ENCODE measurements at places on chromosomes 11 and 22.
A peak's percentile ranks its signal among the peaks of the same experiment; 100 is the strongest.

DNA sequence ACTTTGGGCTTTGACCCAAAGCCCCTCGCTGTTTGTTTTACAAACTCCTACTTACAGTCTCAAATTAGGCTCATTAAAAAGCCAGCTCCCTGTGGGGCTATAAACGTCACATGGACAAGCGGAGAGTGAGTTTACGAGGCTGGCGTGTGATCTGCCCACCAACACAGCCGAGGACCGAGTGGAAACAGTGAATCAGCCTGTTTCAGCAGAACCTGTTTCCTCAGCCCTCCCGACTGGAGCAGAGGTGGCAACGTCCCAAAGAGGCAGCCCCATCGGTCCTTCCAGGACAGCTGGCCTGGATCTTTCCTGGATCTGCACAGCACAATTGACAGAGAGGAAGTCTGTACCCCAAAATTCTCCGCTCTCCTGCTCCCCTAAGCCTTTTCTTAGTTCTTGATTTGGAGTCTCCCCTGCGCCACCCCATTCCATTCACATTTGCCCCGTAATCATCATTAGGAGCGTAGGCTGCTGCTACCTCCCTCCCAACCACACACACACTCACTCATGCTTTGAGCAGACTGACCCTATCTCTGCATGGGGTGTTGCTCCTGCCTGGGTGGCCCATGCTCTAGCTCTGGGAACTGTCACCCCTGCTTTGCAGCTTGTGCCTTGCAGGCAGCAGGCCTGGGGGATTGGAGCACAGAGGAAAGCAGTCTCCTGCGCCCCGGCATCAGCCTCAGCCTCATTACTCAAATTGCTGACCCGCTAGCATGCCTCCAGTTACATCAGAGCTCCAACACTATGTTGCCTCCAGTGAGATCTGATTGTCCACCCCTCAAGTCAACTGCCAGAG is 117.8 kb downstream of the NAT10 start:
- no peak for DNase-seq

- no peak for DNase-seq
Measured at GRCh38 chr11:69660001-69660500, 15.1 kb downstream of the LTO1 start.

GRCh38 chr11:63907808-63908530 is 9.0 kb downstream of the RCOR2 start:
- DNase-seq = no peak

DNA sequence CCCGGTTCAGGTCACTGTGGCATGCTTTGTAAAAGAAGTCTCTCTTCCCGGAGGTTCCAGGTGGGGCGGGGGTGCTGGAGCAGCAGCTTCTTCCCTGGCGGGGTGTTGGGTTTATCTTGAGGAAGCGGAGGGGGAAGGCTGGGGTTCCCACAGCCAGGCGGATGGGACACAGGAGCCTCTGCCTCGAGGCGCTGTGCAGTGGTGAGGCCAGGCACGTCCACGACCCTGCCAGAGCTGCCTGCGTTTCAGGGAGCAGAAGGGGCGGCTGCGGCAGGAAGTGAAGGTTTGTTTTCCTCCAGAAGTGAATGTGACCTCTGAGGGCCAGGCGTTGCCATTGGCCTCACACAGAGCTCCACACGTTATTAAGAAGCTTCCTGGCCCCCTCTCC is 20.1 kb upstream of the ADORA2A start:
- DNase-seq = no peak

- DNase-seq = peak; percentile 65
Measured at GRCh38 chr22:46355369-46355995, 20.0 kb downstream of the TRMU start.

GRCh38 chr11:64665411-64665821 is 57.6 kb downstream of the NRXN2 start:
- DNase-seq = no peak

DNA sequence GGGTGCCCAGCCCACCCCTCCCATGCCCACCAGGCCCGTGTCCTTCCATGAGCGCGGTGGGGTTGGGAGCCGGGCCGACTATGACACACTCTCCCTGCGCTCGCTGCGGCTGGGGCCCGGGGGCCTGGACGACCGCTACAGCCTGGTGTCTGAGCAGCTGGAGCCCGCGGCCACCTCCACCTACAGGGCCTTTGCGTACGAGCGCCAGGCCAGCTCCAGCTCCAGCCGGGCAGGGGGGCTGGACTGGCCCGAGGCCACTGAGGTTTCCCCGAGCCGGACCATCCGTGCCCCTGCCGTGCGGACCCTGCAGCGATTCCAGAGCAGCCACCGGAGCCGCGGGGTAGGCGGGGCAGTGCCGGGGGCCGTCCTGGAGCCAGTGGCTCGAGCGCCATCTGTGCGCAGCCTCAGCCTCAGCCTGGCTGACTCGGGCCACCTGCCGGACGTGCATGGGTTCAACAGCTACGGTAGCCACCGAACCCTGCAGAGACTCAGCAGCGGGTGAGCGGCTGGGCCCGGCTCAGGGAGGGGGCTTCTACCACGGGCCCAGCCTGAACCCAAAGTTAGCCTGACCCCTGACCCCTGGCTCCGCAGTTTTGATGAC is 3.0 kb downstream of the PKP3 start:
- DNase-seq = no peak

- DNase-seq = no peak
Measured at GRCh38 chr11:122207921-122208764, 92.1 kb upstream of the BLID start.

- no peak for DNase-seq
Measured at GRCh38 chr22:32916025-32916424, 114.5 kb downstream of the TIMP3 start.

GRCh38 chr22:23652711-23653110 is 20.6 kb upstream of the DRICH1 start:
- DNase-seq = no peak

- no peak for DNase-seq
Measured at GRCh38 chr11:79461666-79462645, 21.1 kb upstream of the TENM4 start.

- peak; percentile 77 for DNase-seq
Measured at GRCh38 chr22:45159652-45160462, 3.9 kb upstream of the NUP50 start.

- DNase-seq = no peak
Measured at GRCh38 chr11:88059326-88059725, 115.9 kb downstream of the RAB38 start.

GRCh38 chr11:35049859-35050531 is 89.0 kb upstream of the CD44 start:
- peak; percentile 43 for DNase-seq

DNA sequence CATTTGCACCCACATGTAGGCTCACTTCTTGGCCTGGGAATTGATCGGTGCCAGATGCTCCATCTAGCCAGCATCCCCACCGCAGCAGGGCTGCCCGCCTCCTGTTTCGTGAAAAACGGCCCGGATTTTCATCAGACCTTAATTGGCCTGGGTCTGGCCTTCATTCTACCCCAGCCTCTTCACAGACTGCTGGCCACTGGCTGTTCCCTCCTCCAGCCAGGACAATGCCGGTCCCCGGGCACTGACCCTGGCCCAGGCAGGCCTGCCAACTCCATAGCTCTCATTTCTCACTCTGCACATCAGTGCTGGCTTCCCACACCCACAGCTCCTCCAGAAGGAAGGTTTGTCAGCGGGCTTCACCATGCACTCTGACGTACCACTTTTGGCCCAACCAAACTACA is 27.9 kb downstream of the TIMP3 start:
- DNase-seq = no peak

- no peak for DNase-seq
Measured at GRCh38 chr22:25841775-25842174, 99.8 kb downstream of the MYO18B start.

GRCh38 chr22:46262449-46263215 is 511 bp downstream of the PKDREJ start:
- DNase-seq = no peak

DNA sequence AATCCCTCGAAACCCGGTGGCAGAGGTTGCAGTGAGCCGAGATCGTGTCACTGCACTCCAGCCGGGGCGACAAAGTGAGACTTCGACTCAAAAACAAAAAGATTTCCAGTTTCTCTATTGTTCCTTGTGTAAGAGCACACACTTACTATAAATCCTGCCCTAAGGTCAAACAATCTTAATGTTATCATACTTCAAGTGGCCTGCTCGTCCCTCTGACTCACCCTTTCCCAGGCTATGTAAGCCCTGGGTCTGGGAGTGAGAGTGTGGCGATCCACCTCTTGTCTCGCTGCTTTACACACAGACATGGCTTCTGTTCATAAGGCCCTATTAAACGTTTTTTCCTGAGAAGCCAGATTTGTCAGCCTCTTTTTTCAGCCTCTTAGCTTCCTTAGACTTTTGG is 24.4 kb upstream of the A4GALT start:
- no peak for DNase-seq

- DNase-seq = no peak
Measured at GRCh38 chr11:124865902-124866851, 945 bp downstream of the ROBO3 start.

GRCh38 chr11:70886676-70887541 is 365.5 kb downstream of the SHANK2 start:
- DNase-seq = no peak

- DNase-seq = peak; percentile 83
Measured at GRCh38 chr11:133163463-133164419, 368.6 kb downstream of the OPCML start.

- DNase-seq = peak; percentile 75
Measured at GRCh38 chr22:20021196-20022181, 579 bp downstream of the TANGO2 start.

DNA sequence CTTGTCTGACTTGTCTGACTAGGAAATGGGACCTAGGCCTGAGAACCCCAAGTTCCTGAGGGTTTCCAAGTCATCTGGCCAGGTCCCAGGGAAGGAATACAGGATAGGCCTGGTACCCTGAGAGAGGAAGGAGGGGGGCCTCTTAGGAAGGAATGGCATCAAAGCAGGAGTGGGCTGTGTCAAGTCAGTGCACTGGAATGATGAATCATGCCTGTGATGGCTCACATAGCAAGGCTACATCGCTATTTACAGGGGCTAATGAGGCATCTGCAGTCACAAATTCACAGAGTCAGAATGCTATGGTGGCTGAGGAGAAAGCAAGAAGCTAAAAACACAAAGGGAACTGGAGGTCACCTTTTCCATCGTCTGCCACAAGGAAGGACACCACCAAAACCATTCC is 247.3 kb downstream of the NXPE2 start:
- DNase-seq = no peak

GRCh38 chr22:44889255-44889878 is 120.4 kb downstream of the PHF21B start:
- DNase-seq = no peak

- DNase-seq = no peak
Measured at GRCh38 chr11:118322721-118323120, 18.2 kb downstream of the CD3E start.

DNA sequence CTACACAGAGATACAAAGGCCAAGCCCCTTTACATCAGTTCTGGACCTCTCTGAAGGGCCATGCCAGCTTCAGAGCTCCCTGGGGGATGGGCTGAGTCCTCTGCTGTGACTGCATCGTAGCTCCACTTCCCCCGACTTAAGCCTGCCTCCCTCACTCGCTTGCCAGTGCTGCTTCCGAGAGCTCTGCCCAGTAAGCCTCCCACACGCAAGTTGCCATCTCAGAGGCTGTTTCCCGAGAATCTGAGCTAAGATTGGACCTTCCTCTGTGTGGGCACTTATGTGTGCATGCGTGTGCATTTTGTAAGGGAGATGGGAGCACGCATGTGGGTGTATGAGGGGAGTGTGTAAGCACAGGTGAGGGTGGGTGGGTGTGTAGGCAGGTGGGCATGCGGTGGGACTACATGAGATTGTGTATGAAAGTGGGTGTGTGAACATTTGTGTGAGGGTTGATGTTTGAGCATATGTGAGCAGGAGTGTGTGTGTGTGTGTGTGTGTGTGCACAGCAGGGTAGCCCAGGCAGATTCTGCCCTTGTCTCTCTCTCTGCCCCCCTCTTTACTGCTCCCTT is 163.0 kb upstream of the SYT13 start:
- DNase-seq = no peak

- peak; percentile 98 for DNase-seq
Measured at GRCh38 chr11:64888729-64889511, 10.5 kb upstream of the EHD1 start.

DNA sequence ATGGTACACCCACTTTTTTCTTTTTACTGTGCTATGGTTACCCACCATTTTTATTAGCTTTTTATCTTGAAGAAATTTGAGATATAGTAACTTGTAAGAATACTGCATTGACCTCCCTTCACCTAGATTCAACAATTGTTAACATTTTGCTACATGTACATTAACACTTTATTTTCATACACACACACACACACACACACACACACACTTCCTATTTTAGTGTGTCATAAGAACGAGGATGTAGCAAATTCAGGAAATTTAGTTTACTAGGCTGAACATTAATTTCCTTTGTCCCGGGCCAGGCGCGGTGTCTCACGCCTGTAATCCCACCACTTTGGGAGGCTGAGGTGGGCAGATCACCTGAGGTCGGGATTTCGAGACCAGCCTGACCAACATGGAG is 1.1 kb upstream of the ATP6V1E1 start:
- DNase-seq = peak; percentile 52

- no peak for DNase-seq
Measured at GRCh38 chr11:7449211-7449840, 36.0 kb upstream of the OLFML1 start.

DNA sequence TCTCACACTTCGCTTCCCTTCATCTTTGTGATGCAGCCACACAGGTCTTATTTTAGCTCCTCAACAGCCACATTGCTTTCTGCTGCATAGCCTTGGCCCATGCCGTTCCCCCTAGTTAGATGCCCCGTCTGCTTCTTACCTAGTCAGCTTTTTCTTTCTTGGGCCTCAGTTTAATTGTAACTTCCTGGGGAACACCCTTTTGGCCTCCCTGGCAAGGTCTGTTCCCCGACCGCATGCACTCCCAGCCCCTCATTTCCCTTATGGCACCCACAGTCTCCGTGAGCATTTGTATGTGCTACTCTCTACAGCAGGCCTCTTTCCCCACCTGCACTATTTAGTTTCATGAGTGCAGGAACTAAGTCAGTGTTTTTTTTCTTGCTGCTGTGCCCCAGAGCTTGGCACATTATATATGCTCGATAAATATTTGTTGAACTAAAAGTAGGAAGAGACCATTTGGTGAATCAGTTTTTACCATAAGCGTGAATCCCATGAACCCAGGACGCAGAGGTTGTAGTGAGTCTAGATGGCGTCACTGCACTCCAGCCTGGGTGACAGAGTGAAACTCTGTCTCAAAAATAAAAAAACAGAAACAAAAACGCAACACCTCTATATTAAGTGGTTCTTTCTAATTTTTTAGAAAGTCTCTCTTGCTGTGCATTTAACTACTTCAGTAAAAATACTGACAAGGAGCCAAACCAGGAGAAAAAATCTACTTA is 38.5 kb downstream of the TNRC6B start:
- DNase-seq = no peak

DNA sequence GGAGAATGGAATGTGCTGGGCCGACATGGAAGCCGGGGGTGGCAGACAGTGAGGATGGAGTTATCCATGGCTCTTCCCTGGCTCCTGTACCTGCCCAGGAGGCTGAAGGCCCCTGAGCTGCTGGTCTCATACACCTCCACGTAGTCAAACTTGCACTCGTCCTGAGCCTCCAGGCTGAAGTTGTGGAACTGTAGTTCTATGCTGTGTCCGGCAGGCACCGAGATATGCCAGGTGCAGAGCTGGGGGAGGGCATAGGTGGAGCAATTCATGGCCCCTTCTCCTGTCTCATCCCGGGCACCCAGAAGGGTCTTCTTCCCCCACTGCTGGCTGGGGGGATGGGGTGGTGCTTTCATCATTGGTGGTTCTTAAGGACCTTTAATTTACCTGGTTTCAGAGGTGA is 2.8 kb downstream of the MFRP start:
- DNase-seq = no peak

- DNase-seq = no peak
Measured at GRCh38 chr11:562046-562645, 1.4 kb downstream of the RASSF7 start.

GRCh38 chr11:35118906-35119305 is 20.1 kb upstream of the CD44 start:
- no peak for DNase-seq

GRCh38 chr11:55357560-55358184 is 10.1 kb upstream of the OR4A15 start:
- DNase-seq = peak; percentile 57
